ENCODE measurements at places on chromosomes 4 and X. TPM values are rescaled to one million over a fixed set of nuclear protein-coding genes. Genes with fewer than 3 reads are reported as not detected.

The MID2 gene
- total RNA-seq = 14.6 TPM

The GDPD2 gene
- total RNA-seq = not detected

The LIMCH1 gene
- total RNA-seq = 0.82 TPM

The CLDN24 gene
- not detected for total RNA-seq

The LDB2 gene
- total RNA-seq = 85.9 TPM

The SULT1B1 gene
- total RNA-seq = 1.3 TPM

The ASB9 gene
- total RNA-seq = not detected

The PRKG2 gene
- total RNA-seq = 7.9 TPM

The CXCR3 gene
- not detected for total RNA-seq

The SPIN2A gene
- not detected for total RNA-seq

The EREG gene
- total RNA-seq = not detected

The GLRB gene
- total RNA-seq = 3.0 TPM

All from fibroblast of the aortic adventitia (primary cell).